Activated naive CD8-positive, alpha-beta T cell treated with anti-CD3 and anti-CD28 coated beads for 36 hours (primary cell): ENCODE measurements at places on chromosomes 5 and 9. TPM values are rescaled to one million over a fixed set of nuclear protein-coding genes. Genes with fewer than 3 reads are reported as not detected.

Gene LAMC3
- total RNA-seq: 0.91 TPM

- DNase-seq: no peak
Observed at GRCh38 chr9:2302606-2303005, 287.5 kb downstream of the SMARCA2 start.

DNA sequence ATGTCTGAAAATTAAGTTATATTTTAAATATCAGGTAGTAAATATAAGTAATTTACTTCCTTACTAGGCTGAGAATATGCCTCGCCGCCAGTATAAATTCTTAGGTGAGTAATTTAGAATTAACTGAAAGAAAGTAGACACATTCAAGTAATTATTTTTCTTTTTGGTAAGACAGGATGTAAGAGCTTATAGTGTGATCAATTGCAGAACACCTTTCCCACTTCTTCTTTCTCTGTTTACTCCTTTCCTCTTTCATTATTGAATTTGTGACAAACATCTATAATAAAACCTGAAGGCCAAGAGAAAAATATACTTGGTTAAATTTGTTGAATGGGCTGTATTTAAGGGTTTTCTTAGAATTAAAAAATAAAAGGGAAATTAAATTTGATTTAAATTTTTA, 195.1 kb upstream of the CDKN2B start:
- DNase-seq: no peak

GRCh38 chr5:31054453-31054852, 139.0 kb upstream of the CDH6 start:
- DNase-seq: no peak
